AG08395 (cell line): ENCODE measurements at places on chromosomes 4 and X.

DNA sequence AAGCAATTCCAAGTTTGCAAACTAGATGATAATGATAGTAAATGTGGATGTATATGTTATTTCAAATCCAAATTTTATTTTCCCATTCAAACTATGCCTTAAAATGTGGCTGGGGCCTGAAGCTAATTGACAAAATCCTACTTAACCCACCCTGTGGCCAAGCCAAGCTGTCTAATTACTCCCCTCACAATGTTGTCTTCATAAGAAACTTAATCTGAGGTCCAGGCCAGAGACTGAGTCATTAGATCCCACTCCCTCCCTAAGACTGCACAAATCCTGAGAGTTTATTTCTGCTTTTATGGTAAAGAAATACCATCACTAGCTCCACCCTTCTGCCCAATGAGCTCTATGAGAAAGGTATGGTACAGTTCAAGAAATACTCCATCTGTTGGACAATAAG, 16.6 kb downstream of the SMPX start:
- no peak for DNase-seq

GRCh38 chrX:133951098-133951497, 34.3 kb downstream of the GPC3 start:
- DNase-seq = no peak

DNA sequence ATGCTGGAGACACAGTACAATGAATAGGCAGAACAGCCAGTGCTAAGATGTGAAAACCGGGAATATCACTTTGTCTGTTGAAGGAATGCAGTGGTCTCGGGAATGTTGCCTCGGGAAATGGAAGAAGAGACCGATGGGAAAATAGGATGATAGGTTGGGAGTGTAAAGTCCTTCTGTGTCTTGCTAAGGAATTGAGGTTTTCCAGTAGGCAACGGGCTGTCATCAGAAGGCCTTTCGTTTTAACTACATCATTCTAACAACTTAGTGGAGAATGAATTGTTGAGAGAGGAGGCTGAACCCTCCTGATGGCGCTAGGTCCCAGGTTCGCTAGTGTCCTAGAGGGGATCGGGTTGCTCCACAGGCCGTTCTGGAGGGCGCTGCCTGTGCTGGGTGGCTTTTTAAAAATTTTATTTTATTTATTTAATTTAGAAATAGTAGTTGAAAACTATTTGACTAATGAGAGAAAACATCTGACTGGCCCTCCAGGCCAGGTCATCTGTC, 730 bp downstream of the VBP1 start:
- peak; percentile 5 for DNase-seq

DNA sequence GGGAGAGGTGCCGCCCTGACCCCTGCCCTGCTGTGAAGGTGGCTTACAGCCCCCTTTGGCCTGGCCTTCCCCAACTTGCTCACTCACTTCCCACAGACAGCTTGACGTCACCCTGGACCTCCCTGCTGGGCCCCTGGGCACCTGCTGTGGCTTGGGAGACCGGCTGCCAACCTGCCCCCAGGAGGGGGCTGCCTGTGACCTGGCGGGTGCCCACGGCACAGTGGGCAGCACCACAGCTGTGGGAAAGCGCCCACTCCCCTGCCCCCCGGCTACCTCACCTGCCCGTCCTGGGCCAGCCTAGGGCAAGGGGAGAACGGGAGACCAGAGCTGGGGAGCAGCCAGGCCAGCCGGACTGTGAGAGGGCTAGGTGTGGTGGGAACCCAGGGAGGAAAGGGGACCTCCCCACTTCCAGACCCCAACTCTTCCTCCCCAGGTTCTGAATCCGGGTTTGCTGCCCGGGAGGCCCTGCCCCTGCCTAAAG, 2.4 kb upstream of the ZFP92 start:
- no peak for DNase-seq

DNA sequence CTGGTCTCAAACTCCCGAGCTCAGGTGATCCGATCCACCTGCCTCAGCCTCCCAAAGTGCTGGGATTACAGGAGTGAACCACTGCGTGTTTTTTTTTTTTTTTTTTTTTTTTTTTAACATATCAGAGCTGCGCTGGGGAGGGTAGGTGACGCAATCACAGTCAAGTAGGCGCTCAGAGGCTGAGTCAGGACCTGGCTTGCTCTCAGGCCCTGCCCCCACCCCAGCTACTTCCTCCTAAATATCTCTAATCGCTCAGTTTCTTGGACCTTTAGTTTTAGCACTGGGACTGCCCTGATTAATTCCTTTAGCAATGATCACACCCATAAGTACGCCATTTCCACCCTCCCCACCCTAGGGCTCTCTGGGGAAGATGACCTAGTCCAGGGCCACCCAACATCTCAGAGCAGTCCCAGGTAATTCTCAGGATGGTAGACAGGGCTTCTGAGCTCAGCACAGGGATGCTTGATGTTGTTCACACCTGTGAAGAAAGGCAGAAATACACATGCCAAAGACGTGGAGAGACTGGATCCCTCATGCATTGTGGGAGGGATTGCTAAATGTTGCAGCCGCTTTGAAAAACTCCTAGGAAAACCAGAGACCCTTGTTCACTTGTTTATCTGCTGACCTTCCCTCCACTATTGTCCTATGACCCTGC, 50.2 kb downstream of the DDX3X start:
- DNase-seq = peak; percentile 26

DNA sequence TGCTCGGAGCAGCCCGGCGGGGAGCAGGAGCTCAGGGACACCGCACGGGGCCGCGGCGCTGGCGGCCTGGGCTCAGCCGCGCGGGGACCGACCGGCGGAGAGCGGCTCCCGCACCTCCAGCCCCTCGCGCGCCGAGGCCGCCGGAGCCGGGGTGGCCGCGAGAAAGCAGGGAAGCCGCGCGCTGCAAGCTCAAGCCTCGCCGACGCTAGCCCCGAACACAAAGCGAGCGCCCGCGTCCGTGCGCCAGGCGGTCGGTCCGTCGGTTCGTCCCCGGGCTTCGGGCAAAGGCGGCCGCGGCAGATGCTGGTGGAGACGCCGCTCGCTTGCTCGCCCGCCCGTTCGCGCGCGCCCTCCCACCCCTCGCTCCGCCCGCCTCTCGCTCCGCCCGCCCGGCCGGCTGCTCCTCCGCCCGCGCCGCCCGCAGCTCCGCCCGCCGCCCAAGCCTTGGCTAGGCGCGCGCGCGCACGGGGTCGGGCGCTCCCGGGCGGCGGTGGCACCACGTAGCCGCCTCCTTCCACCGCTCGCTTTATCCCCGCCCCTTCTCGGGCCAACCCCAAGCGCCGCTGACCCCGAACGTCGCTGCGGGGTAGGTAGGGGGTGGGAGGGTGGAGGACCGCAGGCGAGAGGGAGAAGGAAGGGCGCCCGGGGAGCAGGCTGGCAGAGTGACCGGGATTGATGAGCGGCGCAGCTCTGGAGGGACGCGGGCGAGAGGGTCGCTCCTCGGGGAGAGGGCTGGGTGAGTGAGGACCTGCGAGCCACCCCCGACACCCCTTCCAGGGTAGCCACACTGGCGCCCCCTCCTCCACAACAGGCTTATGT, at the start of gene TSPAN5:
Gene TSPAN5, minus strand, starts transcription at position 325 of the 819 bp plus-strand sequence.
- DNase-seq = peak; percentile 91

GRCh38 chr4:7668271-7668670, 233.5 kb upstream of the PSAPL1 start:
- DNase-seq = no peak
